Amniotic stem cell (primary cell): ENCODE measurements at places on chromosomes 4 and X.

- DNase-seq: no peak
Observed at GRCh38 chrX:3577551-3577950, 135.9 kb downstream of the PRKX start.

DNA sequence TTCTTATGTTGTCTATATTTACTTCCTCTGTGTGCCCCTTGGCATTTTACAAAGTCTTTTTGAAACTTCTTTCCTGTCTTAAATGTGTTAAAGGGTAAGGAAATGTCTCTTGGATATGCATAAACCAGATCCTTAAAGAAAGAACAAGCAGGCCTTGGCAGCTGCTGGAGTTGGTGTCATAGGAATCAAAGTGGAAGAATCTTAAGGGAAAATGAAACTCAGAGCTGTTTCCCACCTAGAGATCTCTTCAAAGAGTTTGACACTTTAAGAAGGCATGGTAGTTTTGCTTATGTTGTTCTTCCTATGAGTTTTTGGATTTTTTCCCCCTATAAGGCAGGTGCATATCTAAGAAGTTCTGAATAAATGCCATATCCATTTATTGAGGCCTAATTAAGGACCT, 37.0 kb upstream of the CWH43 start:
- no peak for DNase-seq

DNA sequence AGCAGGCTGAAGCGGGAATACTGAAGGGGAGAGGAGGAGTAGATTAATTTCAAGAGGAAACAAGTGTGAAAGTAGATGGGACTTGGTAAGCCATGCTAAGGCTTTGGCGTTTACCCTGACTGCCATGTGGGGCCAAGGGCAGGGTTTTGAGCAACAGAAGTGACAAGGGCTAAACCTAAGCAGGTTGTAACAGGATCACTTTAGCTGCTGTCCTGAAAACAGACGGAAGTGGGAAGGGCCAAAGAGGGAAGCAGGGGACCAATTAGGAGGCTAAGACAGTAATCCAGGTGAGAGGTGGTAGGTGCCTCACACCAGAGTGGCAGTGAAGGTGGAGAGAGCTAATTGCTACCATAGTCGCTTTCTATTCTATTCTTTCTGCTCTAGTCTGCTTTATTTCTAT, 166.5 kb downstream of the PJA1 start:
- no peak for DNase-seq

DNA sequence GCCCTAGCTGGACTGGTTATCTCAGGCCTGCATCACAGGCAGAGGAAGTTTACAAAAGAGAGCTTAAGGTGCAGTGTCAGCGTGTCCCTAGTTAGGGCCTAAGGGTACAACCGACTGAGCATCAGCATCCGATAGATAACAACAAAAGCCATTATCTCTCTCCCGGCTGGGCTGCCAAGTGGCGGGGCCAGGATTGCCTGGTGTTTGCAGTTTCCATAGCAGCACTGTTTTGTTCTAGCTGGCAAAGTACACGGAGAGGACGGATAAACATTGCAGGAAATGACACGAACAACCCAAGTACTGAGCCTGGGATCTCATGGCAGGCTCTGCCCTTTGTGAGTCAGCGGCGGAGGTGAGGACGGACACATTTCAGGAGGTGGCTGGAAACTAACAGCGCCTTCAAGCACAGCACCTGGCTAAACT, 104.7 kb upstream of the NOCT start:
- DNase-seq: no peak

- DNase-seq: no peak
Observed at GRCh38 chr4:152946446-152946845, 10.3 kb downstream of the FHDC1 start.

- no peak for DNase-seq
Observed at GRCh38 chrX:149643496-149643895, 11.9 kb upstream of the TMEM185A start.

DNA sequence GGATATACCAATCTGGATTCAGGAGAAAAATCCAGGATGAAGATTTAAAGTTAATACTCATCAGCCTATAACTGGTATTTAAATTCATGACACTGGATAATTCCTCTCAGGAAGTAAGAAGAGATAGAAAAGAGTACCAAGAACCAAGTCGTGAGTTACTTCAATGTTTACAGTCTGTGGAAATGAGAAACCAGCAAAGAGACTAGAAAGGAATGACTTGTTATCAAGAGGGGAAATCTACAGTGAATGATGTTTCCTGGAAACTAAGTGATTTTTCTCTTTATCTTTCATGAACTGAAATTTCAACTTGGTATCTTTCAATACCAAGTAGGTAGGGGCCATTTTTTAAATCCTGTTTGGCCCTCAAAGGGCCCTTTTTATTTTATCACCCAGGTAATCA, 217.9 kb upstream of the AFF2 start:
- DNase-seq: no peak

DNA sequence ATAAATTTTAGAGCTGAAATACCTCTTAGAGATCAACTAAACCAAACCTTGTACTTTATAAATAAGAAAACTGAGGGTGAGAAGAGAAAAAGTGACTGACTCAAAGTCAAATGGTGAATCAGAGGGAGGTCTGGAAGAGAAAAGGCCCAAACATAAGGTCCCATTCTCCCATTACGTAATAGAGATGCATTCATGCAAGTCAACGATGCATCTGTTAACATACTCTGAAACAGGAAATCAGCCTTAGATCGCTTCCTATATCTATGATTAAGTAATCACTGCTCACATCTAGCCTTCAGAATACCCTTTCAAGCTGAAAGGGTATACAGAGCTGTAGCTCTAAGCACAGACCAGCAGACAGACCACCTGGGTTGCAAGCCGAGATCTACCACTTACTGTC, 6.5 kb downstream of the RNF150 start:
- DNase-seq: no peak

GRCh38 chr4:53436251-53436650, 58.8 kb downstream of the FIP1L1 start:
- no peak for DNase-seq

- no peak for DNase-seq
Observed at GRCh38 chrX:132009350-132009749, 13.8 kb upstream of the STK26 start.

GRCh38 chr4:83219344-83220331, 65.0 kb downstream of the COQ2 start:
- DNase-seq: no peak

- no peak for DNase-seq
Observed at GRCh38 chr4:153943738-153944415, 155.0 kb upstream of the SFRP2 start.

DNA sequence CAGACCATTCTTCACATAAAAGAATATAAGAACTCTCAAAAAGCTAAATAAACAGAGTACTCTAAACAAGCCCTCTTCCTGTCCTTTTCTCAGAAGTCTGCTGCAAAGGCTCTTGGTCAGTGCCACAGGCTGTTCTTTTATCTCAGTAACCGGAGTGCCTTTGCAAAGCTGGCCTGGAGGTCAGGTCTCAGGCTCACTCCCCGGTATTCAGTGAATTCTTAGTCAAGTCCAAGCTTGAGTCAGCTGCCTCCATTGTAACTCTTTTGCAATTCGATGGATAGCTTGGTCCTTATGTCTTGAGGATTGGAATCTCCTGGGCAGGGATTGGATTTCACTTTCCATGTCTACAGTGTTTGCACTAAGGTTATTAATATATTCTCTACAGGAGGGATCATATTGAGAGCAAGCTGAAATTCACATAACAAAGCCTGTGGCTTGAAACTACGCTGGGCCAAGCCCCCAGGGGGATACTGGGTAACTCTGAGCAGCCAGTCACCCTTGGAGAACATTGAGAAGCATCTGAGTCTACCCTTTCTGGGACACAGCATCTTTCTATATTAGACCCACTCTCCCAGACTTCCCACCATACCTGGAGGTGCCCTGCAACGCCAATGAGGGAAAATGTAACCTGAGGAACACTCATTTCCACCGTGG, 10.0 kb upstream of the HS6ST2 start:
- DNase-seq: no peak

GRCh38 chr4:182653596-182653995, 263.6 kb downstream of the DCTD start:
- no peak for DNase-seq

GRCh38 chr4:37631551-37631950, 54.6 kb downstream of the RELL1 start:
- DNase-seq: no peak

DNA sequence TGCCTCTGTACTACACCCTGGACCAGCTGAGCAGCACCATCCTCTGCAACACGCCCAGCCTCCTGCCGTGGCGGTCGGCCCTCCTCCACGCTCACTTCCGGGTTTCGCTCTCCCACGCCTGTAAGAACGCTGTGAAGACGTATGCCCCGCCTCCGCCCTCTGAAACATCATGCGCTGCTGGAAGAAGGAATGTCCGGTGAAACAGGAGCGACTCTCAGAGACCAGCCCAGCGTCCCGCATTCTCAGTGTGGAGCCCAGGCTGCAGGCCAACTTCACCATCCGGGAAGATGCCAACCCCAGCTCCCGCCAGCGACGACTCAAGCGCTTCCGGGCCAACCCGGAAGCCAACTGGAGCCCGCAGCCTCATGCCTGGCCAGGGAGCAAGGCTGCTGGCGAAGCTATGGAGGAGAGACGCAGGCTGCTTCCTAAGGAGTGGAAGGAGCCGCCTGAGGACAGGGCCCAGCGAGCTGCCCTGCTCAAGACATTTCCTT, 186.1 kb upstream of the SLITRK2 start:
- no peak for DNase-seq

DNA sequence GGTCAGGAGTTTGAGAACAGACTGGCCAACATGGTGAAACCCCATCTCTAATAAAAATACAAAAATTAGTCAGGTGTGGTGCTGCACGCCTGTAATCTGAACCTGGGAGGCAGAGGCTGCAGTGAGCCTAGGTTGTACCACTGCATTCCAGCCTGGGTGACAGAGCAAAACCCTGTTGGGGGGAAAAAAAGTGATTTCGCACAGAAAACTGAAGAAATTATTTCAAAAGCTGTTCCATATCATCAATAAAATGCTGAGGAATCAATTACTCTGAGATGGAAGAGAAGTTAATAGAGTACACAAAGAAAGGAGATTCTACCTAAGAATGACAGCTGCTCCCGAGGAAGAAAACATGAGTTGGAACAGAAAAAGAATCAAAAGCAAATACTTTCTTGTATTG, 95.9 kb downstream of the PDGFC start:
- no peak for DNase-seq

DNA sequence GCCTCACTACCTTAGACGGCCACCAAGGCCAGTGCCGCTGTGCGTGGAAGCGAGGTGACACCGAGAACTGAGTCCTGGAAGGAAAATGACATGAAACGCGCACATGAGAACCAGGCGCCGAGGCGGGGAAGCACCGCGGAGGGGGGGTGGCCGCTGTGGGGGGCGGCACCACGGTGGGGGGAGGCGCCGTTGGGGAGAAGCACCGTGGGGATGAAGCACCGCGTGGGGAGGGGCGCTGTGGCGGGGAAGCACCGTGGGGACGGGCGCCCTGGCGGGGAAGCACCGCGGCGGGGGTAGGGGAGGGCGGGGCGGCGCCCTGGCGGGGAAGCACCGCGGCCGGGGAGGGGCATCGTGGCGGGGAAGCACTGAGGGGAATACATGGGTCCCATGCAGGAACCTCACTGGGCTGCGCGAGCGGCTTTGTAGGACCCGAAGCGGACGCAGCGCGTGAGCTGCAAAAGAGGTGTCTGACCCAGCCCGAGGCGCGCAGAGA, 28.0 kb downstream of the PPP2R3B start:
- no peak for DNase-seq

DNA sequence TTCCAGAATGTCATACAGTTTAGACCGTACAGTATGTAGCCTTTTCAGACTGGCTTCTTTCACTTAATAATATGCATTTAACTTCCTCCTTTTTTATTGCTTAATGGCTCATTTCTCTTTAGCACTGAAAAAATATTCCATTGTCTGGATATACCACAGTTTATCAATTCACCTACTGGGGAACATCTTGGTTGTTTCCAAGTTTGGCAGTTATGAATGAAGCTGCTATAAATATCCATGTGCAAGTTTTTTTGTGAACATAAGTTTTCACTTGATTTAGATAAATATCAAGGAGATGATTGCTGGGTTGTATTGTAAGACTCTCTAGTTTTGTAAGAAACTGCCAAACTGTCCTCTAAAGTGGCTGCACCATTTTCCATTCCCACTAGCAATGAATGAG, 375.5 kb downstream of the PCDH18 start:
- DNase-seq: no peak

DNA sequence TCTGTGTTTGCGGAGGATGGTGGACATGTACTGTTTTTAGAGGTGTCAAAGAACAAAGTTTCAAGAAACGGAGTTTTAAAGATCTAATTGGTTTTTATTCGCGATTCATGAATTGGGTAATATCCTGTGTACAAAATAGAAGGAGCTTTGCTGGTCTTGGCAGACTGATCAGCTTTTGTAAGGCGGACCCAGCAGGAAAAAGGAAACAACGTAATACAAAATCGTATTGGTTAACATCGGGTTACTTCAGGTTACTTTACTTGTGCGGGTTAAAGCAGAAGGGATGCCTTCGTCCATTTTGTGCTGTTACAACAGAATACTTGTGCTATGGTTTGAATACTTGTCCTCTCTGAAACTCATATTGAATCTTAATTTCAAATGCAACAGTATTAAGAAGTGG, 11.4 kb upstream of the NYX start:
- DNase-seq: no peak

- DNase-seq: no peak
Observed at GRCh38 chr4:9893329-9894108, 112.1 kb downstream of the DRD5 start.

GRCh38 chr4:70544279-70544868, 26.0 kb downstream of the AMTN start:
- DNase-seq: no peak

DNA sequence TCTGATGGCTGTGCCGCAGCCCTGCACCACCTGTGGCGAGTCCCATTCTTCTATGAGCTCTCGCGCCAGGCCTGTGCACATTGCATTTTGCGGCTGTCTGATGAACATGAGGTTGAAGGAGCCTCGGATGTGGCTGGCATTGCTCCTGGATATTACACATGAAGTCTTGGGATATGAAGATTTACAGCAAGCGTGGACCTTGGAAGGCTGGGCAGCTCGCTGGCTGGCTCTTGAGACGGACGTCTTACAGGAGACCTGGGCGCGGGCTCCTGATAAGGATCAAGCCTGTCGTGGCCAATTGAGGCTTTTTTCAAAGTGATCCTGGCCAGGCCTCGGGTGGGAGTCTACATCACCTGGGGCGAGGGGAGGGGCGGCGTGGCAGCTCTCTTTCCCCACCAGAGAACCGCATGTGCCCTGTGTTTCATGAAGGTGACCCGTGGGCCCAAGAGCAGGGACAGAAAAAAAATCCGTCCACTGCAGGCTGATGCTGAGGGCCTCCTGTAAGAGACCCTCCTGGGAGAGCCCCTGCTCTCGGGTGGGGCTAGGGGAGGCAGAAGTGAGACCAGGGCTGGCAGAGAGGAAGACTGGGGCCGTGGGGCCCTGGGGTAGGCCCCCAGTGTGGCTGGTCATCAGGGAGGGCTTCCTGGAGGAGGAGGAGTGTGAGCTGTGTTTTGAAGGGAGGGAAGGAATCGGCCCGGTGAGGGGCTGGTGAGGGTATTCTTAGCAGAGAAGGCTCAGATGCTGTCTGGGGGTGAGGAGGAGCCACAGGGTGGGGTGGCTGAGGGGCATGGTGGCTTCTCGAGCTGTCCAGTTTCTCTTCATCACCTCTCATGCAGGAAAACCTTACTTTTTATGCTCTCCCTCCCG, 23.6 kb downstream of the CPZ start:
- no peak for DNase-seq
